Hematopoietic multipotent progenitor cell treated with erythropoietin and hydrocortisone succinate and interleukin-3 and kit ligand, for 6 days (in vitro differentiated cells): ENCODE measurements at places on chromosomes 7 and 10.
A peak's percentile ranks its signal among the peaks of the same experiment; 100 is the strongest.

GRCh38 chr10:61438141-61438988 is 14.8 kb downstream of the TMEM26 start:
- peak; percentile 13 for DNase-seq

DNA sequence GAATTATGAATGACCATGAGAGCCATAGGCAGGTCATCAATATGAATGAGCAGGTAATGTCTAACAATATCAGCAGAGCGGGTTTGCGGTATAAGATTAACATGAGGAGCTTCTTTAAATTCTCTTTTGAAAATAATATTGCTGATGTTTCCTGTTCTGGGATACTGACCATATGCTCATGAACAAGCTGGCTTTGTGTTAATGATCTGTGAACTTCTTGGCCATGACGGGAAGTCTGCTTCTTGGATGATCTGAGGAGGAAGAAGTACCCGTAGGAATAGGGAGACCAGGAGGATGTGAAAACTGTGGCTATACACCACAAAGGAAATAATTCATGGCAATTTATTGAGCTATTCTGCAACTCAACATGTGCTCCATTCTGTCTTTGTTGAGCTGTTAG is 38.6 kb downstream of the ITGA8 start:
- DNase-seq, result no peak

DNA sequence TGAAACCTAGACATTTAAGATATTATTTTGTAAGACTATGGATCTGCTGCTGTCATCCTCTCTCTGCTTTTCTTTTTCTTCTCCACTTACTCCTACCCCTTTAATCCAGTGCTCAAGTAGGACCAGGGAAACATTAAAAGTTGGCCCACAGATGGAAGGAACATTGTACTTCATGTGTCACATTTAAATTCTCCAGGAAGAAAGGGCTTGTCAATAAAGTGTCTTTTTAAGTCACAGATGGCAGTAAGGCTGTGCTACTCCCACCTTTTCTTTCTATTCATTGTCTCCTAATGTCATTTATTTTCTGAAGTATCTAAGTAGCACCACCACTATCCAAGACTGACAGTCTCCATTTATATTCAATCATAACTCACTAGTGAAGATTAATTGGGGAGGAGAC is 737.7 kb upstream of the C7orf33 start:
- no peak for DNase-seq

- no peak for DNase-seq
Measured at GRCh38 chr10:78905957-78906308, 162.8 kb upstream of the ZMIZ1 start.

DNA sequence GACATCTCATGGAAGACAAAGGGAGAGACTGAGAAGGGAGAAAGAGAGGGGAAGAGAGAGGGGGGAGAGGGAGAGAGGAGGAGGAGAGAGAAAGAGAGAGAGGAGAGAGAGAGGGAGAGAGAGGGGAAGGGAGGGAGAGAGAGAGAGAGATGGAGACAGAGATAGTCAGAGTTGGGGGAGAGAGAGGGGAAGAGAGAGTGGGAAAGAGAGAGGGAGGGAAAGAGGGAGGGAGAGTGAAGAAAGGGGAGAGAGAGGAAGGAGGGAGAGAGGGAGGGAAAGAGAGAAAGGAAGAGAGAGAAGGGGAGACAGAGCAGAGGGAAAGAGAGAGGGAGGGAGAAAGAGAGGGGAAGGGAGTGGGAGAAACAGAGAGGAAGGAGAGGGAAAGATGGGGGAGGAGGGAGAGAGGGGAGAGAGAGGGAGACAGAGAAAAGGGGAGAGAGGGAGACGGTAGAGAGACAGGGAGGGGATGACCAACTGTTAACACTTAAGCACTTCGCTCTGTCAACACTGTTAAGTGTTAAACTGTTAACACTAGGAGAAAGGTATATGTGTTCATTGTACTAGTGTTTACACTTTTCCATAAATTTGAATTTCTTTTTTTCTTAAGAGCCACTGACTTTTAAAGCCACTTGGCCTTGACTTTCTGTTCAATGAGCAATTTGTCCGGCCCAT is 21.8 kb upstream of the SDK1 start:
- DNase-seq, result no peak

DNA sequence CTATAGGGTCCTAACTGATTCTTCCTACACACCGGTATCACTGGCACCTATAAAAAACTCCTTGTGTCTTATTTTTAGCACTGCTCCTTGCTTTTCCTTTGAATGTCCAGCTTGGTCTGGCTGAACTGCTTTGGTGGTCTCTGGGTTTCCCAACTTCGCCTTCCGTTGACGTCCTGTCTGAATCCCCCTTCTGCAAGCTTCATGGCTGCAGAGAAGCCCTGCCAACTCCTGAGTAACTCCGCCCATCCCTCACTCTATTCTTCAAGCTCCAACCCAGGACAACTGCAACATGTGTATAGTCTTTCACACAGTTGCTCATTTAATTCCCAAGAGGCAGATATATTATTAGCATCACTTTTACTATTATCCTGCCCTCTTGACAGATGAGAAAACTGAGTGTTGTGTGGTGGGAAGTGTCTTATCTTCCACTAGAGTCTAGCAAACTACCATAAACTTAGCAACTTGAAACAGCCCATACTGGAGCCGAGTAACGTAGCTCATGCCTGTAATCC is 40.9 kb downstream of the MTURN start:
- DNase-seq, result no peak

- DNase-seq, result no peak
Measured at GRCh38 chr10:25047088-25047487, 30.7 kb downstream of the THNSL1 start.

DNA sequence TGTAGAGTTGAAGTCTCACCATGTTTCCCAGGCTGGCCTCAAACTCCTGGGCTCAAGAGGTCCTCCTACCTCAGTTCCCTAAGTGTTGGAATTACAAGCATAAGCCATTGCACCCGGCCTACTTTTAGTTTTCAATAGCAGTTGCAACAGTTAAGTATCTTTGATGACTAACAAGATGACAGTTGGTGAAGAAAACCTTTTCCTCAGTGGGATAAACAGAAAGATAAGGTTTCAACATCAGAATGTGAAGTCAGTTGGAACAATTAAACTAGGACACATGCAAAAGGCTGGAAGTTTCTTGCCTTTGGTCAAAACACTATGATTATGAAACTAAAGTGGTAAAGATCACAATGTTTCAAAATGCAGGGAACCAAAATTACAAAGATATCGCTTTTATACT is 169.2 kb downstream of the ZNF438 start:
- DNase-seq, result peak; percentile 56

DNA sequence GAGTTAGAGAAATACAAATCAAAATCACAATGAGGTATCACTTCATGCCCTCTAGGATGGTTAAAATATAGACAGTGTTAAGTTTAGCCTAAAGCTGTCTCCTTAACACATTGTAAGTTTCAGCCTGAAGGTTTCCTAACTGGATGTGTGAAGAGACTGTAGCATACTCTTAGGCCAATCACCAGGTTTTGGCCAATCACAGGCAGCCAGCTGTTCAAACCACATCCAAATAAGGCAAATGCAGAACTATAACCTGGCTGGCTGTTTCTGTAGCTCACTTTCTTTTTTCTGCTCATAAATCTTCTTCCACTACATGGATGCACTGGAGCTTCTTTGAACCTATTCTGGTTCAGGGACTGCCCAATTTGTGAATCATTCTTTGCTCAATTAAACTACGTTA is 19.7 kb downstream of the ESYT2 start:
- peak; percentile 51 for DNase-seq

- DNase-seq, result peak; percentile 47
Measured at GRCh38 chr10:74825371-74826141, 844 bp upstream of the KAT6B start.

DNA sequence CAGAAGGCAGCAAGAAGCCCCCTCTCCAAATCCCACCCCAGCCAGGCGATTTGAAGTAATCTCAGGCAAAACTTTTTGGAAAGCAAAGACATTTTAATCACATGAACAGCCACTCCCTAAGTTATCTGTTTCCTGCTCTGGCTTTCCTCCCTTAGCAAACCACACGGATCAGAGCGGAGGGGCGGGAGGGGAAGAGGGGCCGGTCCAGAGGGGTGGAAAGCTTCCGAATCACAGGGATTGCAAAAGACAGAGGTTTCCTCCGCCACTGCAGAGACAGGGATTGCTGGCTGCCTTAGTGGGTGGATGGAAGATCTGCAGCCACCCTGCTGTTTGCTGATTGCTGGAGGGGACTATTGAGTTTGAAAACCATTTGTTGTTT is 41.2 kb downstream of the ZCCHC24 start:
- peak; percentile 17 for DNase-seq

DNA sequence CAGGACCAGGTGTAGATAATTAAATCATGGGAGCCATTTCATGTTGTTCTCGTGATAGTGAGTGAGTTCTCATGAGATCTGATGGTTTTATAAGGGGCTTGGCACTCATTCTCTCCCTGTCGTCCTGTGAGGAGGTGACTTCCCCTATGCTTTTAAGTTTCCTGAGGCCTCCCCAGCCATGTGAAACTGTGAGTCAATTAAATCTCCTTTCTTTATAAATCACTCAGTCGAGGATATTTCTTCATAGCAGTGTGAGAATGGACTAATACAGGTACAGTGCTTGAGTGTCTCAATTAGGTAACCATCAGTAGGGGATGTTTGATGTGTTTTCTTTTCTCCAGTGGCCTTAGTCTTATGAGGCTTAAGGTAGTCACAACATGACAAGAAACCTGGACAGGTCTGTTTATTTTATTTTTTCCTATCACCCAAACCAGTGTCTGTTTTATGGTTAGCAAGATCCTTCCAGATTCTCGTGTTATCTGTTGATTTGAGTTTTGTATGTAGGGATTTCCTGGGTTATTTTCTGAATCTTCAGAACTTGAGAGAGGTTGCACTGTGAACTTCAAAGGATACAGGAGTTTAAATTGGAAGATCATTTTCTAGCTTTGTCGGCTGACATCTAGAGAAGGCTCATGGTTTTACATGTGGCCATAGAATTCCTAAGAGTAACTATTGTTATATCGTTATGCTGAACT is 32.1 kb downstream of the UMAD1 start:
- no peak for DNase-seq

DNA sequence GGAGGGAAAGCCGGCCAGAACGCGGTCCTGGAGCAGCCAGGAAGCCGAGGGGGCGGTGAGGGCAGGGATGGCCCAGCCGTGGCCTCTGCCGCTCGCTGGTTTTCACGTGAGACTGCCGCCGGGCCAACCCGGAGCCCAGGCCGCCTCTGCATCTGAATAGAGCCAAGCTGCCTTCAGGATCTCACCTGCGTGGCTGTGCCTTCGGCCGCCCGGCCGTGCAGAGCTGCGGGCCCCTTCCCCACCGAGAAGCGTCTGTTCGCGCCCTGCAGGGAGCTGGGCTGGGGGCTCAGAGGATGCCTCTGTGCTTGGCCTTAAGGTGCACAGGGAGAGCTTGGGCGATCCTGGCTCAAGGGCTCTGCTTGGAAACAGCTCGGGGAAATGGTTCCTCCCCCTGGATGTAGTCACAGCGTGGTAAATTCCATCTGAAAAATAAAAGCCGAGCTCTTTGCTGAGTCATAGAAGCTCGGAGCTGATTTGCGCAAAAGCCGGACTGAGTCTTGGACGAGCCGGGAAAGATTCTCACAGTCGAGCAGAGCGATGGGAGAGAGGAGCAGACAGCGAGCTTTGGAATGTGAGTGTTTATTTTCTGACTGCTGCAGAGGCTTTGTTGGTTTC is at the start of gene JAKMIP3:
Gene JAKMIP3, plus strand, starts transcription at position 456 of the 615 bp plus-strand sequence. CDS start 38,863 bp downstream, outside the sequence.
- DNase-seq, result peak; percentile 5

DNA sequence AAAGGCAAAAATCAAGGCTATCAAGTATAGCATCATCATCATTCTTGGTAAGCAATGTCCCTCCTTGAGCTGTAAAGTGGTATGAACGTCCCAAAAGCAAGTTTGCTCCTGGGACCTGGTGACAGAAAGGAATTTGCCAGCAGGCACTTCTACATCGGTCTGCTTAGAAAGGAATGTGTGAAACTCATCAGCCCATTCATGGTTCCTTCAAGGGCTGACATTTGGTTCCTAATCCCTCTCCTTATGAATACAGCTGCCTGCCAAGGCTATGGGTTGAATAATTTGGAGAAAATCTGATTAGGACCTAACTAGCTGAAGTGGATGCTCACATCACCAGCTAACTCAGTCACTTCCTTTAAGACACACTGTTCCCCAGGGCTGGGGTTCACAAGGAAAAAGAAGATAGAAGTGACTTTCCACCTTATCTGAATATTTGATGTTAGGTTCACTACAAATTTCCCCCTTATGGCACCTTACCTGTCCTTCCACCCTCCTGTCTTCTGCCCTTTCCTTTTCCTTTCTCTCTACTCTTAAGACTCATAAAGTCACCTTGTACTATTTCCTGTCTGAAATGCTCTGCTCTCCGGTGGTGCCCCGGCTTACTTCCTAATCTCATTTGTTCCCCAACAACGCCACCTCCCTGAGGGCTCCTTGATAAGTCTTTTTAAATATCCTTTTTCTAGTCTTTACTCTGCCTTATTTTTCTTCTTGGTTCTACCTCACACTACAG is 187.1 kb downstream of the NPSR1 start:
- DNase-seq, result no peak

GRCh38 chr7:110347081-110347480 is 743.8 kb upstream of the LRRN3 start:
- DNase-seq, result no peak
